ENCODE measurements at places on chromosomes 5 and 9. TPM values are rescaled to one million over a fixed set of nuclear protein-coding genes. Genes with fewer than 3 reads are reported as not detected.

ADAMTSL1 gene
- total RNA-seq = not detected

TMEM167A gene
- total RNA-seq = 59.6 TPM

CDX1 gene
- total RNA-seq = not detected

PCDHGA8 gene
- not detected for total RNA-seq

PCDHGA5 gene
- total RNA-seq = 0.18 TPM

RMRP gene
- total RNA-seq = 13.4 TPM

CEL gene
- total RNA-seq = 0.74 TPM

BAAT gene
- 0.43 TPM for total RNA-seq

TRAF1 gene
- 4.4 TPM for total RNA-seq

STK32A gene
- 0.25 TPM for total RNA-seq

SDHA gene
- 119 TPM for total RNA-seq

PCA3 gene
- total RNA-seq = not detected

OCLN gene
- total RNA-seq = 11.7 TPM

PCDHA9 gene
- 0.04 TPM for total RNA-seq

IL13 gene
- total RNA-seq = not detected

TAF7 gene
- 74.4 TPM for total RNA-seq

EXOSC3 gene
- total RNA-seq = 85.5 TPM

GDF9 gene
- 0.09 TPM for total RNA-seq

CPLANE1 gene
- 2.1 TPM for total RNA-seq

IFNB1 gene
- 0.23 TPM for total RNA-seq

AHRR gene
- total RNA-seq = 2.6 TPM

LCNL1 gene
- total RNA-seq = not detected

POU5F2 gene
- total RNA-seq = not detected

DMRT3 gene
- not detected for total RNA-seq

TPPP gene
- total RNA-seq = 5.8 TPM

FOXD4L4 gene
- total RNA-seq = 0.03 TPM

SIT1 gene
- not detected for total RNA-seq

ELL2 gene
- 19.1 TPM for total RNA-seq

KIAA0825 gene
- total RNA-seq = 0.35 TPM

FAT2 gene
- total RNA-seq = not detected

ERAP2 gene
- 1.3 TPM for total RNA-seq

GALNT12 gene
- total RNA-seq = 5.1 TPM

TTC1 gene
- 72.5 TPM for total RNA-seq

IFNA7 gene
- total RNA-seq = not detected

PHF24 gene
- 0.21 TPM for total RNA-seq

CCDC183 gene
- total RNA-seq = 0.49 TPM
